ENCODE measurements at places on chromosomes 7 and 10.

- peak; percentile 72 for ATAC-seq
Observed at GRCh38 chr7:127486654-127487053, 94.1 kb upstream of the ZNF800 start.

DNA sequence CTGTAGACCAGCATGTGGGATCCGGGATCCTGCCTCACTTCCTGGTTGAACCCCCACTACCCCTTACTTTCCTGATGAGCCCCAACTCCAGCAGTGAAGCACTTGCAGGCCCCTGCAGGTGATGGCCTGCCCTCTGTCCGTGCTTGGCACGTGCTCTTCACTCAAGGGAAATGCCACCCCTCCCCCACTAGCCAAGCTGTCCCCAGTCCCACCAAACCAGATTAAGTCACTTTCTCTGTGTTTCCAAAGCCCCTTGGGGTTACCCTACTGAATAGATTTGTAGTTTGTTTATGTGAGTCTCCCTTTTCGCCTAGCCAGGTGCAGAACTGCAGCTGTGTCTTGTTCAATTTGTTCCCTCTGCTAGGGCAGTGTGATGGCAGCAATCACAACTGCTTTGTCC, 121.7 kb downstream of the WDFY4 start:
- ATAC-seq: no peak

DNA sequence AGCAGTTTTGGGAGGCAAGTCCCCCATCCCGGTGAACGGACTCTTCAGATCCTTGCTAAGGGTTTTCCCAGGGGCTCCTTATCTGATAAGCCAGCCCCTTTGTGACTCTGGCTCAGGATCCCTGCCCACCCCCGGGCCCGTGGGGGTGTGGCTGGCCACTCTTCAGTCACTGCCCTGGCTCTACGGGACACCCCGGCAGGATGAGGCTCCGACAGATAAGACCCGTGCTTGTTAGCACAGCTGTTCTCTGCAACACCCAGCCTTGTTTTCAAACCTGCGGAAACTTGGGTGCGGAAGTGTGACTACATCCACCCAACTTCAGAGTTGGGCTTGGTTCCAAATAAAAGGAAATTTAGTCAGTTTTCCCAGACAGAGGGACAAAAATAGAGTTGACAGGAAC, 66.7 kb upstream of the PODXL start:
- ATAC-seq: no peak

GRCh38 chr10:62826273-62826672, 10.1 kb upstream of the EGR2 start:
- ATAC-seq: no peak

DNA sequence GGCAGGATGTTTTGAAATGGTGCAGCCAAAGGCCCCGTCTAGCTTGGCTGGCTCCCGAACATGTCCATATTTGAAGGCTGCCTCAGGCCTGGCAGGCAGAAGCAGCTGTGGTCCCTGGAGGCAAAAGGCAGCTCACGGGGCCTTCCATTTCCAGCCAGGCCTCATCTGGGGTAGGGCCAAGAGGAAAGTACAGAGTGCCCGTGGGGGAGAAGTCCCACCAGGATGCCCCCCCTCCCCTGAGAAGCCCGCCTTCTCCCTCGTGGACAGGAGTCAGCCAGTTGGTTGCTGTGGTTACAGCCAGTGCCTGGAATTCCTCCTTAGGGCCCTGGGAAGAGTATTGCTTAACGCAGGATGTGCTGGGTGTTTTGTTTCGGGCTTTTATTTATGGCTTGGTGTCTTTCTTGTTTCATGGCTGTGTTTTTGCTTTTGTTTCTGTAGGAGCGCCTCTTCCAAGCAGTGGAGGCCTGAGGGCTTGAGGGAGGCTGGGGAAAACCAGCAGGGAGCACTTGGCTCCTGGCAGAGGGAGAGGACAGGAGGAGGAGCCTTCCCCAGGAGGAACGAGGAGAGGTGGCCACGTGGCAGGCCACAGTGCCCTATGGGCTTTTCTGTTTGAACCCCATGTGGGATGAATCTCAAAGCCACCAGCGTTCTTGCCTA, 45.4 kb downstream of the CHST3 start:
- no peak for ATAC-seq

- no peak for ATAC-seq
Observed at GRCh38 chr10:86217371-86218080, 149.1 kb downstream of the GRID1 start.

DNA sequence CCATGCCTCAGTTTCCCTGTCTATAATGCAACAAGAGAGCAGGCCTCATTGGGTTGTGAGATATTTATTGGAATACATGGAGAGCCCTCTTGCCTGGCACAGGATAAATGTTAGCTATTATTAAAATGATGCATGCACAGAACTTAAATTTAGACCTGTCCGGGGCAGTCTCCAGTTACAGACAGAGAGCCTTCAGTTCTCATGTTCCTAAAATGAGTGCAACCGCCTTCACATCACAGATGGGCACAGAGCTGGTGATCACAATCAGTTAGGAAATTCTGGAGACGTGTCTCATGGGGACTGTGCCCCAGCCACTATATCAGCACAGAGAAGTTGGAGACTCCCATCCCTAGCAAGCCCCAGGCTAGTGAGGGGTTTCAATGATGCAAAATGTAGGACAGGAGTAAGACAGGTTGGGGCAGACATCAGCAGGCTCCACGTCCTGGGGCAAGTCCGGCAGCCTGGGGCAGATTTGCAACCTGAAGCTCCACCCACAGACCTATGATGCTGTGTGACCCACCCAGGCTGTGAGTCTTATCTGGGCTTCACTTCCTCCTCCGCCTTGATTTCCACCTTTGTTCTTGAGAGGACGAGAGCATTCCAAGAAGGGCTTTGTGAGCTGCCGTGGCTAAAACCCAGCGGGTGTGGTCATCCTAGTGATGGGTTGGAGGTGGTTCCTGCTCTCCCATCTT, 49.4 kb downstream of the CXCL12 start:
- no peak for ATAC-seq

DNA sequence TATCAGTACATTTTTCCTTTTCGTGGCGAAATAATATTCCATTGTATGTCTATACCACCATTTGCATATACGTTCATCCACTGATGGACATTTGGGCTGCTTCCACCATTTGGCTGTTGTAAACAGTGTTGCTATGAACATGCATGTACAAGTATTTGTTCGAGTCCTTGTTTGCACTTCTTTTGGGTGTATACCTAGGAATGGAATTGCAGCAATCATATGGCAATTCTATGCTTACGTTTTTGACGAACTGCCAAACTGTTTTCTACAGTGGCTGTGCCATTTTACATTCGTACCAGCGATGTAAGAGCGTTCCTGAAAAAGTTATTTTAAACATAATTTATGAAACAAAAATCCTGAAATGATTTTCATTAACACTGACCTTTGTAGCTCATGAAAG, 79.5 kb downstream of the HIPK2 start:
- ATAC-seq: no peak

- no peak for ATAC-seq
Observed at GRCh38 chr10:60006062-60006461, 99.7 kb upstream of the CCDC6 start.

DNA sequence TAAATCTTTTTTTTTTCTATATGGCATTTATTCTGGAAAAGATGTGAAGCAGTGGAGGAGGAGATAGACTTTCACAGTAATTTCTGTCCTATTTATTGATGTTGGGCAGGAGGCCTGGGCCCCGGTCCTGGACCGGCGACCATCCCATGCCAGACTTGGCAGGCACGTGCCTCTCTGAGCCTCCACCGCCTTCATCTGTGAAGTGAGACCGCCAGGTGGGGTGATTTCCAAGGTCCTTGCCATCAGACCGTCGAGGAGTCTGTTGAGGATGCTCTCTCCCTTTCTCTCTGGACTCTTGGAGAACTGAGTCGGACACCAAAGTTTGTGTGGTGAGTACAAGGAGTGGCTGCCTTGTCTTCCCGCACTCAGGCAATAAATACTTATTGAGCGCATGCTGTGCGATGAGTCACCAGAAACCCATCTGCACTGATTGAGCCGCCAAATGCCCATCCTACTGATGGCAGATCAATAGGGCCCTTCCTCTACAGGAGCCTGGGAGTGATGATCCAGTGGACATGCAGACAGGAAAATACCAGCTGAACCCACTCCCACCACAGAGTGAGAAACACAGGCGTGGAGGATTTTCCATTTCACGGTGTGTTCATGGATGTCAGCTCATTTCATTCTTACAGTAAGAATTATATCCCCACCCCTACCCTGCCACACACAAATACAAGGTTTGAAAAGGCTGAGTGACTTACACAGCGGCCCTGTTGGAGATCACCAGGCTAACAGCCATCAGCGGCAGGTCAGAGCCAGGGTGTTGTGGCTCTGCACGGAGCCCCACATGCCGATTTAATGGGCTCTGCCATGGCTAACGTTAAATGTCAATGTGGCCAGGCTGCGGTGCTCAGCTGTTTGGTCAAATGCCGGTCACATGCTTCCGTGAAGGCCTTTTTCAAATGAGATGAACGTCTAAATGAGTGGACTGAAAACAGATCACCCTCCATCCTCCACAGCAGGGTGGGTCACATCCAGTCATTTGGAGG, 11.5 kb upstream of the PRKAG2 start:
- no peak for ATAC-seq

DNA sequence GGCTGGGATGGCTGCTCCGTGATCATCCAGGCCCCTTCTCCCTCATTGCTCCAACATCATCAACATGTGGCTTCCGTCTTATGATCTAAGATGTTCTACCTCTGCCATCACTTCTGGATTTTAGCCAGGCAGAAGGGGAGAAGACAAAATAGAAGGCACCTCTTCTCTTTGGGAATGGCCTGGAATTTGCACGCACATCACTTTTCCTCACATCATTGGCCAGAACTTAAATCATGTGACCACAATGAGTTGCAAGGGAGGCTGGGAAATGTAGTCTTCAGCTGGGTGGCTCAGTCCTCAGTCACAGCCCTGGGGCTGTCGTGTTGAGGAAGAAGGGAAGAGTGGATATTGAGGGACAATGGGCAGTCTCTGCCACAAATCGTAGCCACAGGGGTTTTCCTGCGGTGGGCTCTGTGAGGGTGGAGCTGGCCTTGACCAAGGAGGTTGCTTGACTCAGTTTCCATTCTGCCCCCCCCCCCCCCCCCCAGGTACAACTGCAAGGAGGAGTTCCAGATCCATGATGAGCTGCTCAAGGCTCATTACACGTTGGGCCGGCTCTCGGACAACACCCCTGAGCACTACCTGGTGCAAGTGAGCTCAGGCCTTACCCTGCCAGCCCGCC, 50.3 kb downstream of the PALD1 start:
- ATAC-seq: peak; percentile 35

DNA sequence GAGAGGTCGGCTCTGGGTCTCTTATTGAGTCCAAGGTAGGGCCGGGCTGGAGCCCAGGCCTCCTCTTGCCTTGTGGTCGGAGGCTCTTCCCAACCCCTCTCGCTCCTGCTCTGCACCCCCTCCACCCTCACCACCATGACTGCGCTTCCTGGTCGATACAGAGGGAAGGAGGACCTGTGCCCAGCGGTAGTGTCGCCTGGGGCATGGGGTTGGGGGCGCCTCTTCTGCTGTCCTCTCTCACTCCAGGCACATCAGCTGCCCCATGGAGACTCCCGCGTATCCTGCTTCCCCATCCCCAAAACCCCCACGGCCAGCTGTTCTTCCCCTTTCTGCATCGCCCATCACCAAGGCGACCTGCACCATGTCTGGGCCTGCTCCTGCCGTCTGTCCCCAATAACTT, 44.4 kb downstream of the TMEM270 start:
- ATAC-seq: no peak

DNA sequence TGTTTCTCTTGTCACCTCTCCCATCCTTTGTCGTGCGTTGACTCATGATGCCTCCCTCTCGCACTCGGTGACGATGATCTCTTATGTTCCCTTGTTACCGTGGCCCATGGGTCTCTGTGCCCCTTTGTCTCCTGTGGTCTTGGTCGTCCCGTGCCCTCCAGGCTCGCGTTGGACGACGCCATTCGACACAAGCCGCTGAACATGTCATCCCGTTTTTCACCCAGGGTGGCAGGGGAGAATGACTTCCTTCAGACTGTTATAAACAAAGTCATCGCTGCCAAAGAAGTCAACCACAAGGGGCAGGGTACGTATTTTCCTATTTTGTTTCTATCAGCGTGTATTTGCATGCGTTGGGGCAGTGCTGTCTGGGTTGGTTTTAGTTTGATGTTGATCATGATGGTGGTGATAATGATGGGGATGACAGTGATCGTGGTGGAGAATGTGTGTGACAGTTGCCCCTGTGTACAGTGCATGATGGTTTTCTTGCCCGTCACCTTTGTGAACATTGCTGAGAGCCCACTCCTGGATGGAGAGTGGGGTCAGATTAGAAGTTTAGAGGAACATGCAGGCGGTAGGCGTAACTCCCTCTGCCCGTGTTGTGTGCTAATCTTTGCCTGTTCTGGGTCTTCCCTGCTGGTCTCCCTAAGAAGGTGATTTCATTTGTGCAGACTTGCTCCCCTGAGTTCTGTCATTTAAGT, 107.0 kb downstream of the DOCK1 start:
- ATAC-seq: no peak

GRCh38 chr7:84664626-84665025, 470.0 kb upstream of the SEMA3A start:
- ATAC-seq: no peak

DNA sequence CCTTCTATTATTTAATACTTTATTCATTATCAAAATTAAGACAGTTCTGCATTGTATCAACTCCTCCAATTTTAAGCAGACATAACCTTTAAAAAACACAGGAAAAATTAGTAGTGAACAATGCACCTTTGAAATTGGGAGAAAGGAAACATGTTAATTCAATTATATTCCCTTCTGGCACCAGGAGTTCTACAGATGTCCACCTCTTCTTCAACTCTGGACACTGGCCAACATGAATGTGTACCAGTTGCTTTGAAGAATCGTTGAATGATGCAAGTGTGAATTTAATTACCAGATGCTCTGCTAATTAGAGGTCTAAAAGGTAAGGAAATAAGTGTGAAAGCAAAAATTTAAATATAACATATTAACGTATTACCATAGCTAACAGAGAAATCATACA, 206.7 kb upstream of the IGFBP3 start:
- ATAC-seq: no peak
